ENCODE measurements at places on chromosomes 1 and 21. TPM values are rescaled to one million over a fixed set of nuclear protein-coding genes. Genes with fewer than 3 reads are reported as not detected.

DNA sequence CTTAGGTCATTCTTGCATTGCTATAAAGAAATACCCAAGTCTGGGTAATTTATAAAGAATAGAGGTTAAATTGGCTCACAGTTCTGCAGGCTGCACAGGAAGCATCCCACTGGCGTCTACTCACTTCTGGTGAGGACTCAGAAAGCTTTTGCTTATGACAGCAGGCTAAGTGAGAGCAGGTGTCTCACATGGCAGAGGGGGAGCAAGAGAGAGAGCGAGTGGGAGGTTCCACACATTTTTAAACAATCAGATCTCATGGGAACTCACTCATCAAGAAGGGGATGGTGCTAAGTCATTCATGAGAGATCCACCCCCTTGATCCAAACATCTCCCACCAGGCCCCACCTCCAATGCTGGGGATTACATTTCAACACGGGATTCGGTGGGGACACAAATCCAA is 13.6 kb upstream of the RGS4 start:
- peak; percentile 12 for DNase-seq

- peak; percentile 23 for DNase-seq
Measured at GRCh38 chr1:153494976-153495535, 34.6 kb upstream of the S100A7 start.

- DNase-seq, result no peak
Measured at GRCh38 chr1:20197329-20197791, 11.0 kb upstream of the PLA2G2C start.

- DNase-seq, result no peak
Measured at GRCh38 chr21:39885119-39885848, 18.0 kb downstream of the PCP4 start.

- DNase-seq, result no peak
Measured at GRCh38 chr1:181014477-181015250, 8.0 kb downstream of the STX6 start.

DNA sequence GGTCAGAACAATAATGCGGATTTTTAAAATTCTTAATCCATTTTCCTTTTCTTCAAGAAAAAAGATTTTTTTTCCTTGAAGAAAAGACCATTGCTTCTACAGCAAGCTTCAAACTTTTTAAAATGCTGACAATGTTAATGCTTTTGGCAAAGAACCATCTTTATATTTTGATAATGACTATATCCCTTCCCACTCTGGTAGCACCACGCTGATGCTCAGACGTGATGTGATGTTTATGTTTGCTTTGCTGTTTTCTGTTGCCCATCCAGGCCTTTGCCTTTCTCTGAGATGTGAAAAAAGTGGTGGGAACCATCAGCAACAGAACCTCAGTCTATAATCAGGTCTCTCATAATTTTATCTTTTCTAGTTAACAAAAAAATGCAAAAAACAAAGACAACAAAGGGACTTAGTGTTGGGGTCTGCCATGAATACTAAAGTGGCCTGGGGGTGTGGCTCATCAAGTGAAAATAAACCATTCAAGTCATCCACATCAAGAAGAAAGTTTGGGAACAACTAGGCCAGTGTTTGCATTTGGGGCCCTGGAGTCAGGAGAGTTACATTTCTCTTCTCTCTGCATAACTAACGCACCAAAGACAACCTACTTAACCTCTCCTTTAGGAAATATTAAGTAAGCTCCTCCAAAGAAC is 244.6 kb upstream of the DMRTA2 start:
- no peak for DNase-seq

DNA sequence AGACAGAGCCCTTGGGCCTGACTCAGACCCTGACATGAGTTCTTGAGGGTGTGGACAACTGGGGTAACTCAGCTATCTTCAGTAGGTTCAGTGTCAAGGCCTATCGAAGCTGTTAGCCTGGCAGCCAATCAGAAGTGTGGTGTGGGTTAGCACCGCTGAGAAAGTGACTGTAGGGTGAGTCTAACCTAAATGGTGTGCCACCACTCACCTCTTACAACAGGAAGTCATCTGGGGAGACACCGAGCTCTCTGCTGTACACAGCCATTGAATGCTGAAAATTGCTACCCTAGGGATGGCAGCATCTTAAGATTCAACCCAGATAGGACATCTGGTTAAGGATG is 44.6 kb downstream of the RASSF5 start:
- no peak for DNase-seq

GRCh38 chr1:220226752-220227151 is 45.5 kb downstream of the RAB3GAP2 start:
- no peak for DNase-seq

SPATA1 gene
- total RNA-seq, result 1.9 TPM

PTPRC gene
- 4.5 TPM for total RNA-seq

ACTL8 gene
- not detected for total RNA-seq

KCNJ9 gene
- 14.7 TPM for total RNA-seq

S100PBP gene
- total RNA-seq, result 42.7 TPM

THBS3 gene
- 8.3 TPM for total RNA-seq

DTL gene
- 2.7 TPM for total RNA-seq

OTUD3 gene
- 14.2 TPM for total RNA-seq

ESPN gene
- not detected for total RNA-seq

S100A2 gene
- not detected for total RNA-seq

FAM89A gene
- 6.7 TPM for total RNA-seq

All from occipital lobe (tissue), 3 donors.